ENCODE measurements at places on chromosomes 3 and 15. TPM values are rescaled to one million over a fixed set of nuclear protein-coding genes. Genes with fewer than 3 reads are reported as not detected.

Gene DLL4
- 0.94 TPM for total RNA-seq

Gene ZNF80
- not detected for total RNA-seq

Gene CCDC39
- total RNA-seq = 0.44 TPM

Gene MYL3
- not detected for total RNA-seq

GRCh38 chr3:178895178-178895789 lies 176.3 kb downstream of the ZMAT3 start:
- no peaks in the 10 kb centered on the region for H3K27me3 ChIP-seq
- no peaks in the 10 kb centered on the region for H3K36me3 ChIP-seq
- H3K4me1 ChIP-seq = 0 out of 2 replicates have a peak, but pooled peaks cover 4% of the 10 kb centered on the region

DNA sequence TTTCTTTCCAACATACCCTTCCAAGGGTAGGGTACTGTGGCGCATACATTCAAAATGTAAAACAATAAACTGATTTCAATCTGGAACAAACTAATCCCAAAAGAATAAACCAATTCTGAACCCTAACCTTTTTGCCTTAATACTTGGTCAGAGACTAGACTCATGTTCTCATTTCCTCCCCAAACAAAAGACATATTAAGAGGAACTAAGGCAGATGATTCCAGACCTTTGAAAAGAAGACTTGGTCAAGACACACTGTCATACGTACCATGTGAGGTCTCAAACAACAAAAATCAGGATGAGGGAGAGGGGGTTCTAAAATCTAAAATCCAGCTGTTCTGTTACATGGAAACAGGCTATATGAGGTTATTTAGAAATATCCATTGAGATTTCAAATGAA lies 102.1 kb downstream of the RFTN1 start:
- DNase-seq = no peak
- no peaks in the 10 kb centered on the region for H3K36me3 ChIP-seq
- H3K4me1 ChIP-seq = peaks cover 9% of the 10 kb centered on the region
- no peak overlapping the region for H3K27ac ChIP-seq
- H3K27me3 ChIP-seq = peaks cover 10% of the 10 kb centered on the region

DNA sequence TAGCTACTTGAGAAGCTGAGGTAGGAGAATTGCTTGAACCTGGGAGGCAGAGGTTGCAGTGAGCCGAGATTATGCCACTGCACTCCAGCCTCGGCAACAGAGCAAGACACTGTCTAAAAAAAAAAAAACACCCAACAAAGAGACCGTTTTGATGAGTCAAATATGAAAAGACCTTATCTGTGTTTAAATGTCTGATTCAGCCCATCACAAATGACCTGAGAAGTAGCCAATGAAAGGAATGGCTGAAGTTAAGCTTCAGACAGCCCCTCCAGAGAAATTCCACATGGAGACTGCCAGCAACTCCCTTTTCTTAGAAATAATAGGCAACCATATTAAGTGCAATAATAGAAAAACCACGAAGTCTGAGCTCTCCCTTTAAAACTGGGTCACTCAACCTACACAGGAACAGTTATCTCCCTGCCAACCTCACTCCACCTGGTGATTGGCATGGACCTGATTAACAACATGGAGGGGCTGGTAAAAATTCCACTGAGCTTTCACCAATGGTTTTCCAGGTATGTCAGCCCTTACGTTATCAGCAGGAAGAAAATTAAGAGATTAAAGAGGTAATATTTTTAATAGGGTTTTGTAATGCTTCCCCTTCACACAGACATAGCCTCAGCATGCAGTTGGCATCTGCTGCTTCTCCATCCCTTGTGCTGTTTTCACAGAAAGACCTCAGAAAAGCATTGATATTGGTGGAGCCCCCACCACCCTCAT lies 238.1 kb upstream of the STT3B start:
- no peak overlapping the region for H3K4me3 ChIP-seq
- H3K4me1 ChIP-seq = peaks cover 16% of the 10 kb centered on the region
- H3K27ac ChIP-seq = no peak overlapping the region
- peaks cover 3% of the 10 kb centered on the region for H3K36me3 ChIP-seq

DNA sequence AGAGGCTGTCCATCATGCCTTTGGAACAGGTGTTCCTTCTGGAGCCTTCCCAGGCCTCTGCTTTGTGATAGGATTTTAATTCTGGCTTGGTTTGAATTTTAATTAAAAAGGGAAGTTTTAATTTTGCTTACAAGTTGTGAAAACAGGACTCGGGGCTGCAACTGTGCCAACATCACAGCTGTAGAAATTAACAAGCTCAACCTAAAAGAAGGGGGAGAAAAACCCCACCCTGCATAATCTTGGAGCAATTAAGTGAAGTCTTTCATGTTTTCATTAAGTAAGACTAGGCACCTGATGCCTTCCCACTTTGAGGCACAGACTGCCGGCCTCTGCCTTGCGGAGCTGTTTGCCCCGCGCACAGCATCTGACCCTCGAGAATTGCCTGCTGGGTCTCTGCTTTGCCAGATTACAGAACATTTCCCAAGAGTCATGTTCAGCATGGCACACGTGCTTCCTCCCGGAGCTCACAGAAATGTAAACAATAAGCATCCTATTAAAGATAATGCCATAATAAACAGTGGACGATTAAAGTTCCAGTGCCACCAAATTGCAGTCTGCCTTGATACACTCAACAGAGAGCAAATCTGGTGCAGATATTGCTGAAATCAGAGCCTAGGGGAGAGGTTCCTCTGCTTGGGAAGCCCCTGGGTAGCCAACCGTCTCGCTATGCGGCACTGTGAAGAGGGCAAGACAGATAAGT lies 364.2 kb downstream of the LRTM1 start:
- H3K27me3 ChIP-seq = no peaks in the 10 kb centered on the region
- H3K4me1 ChIP-seq = 0 out of 2 replicates have a peak, but pooled peaks cover 3% of the 10 kb centered on the region
- no peaks in the 10 kb centered on the region for H3K36me3 ChIP-seq

DNA sequence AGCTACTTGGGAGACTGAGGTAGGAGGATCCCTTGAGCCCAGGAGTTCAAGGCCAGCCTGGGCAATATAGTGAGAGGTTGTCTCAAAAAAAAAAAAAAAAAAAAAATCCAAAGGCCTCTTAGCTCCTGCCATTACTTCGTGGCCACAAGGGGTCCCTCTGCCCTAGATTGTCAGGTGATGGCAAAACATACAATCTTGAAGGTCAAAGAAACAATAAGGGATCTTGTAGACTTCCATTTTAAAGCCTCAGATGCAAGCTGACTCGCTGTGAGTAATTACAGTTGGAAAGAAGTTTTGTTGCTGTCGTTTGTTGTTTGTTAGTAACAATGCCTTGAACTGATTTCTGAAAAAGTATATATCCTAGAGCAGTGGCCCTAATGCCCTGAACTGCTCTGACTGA lies 55.9 kb upstream of the PLCL2 start:
- H3K4me1 ChIP-seq = peaks cover 23% of the 10 kb centered on the region
- no peaks in the 10 kb centered on the region for H3K27me3 ChIP-seq
- peaks cover 6% of the 10 kb centered on the region for H3K36me3 ChIP-seq
- DNase-seq = peak; percentile 45

GRCh38 chr15:84983711-84984110 lies 2.1 kb downstream of the PDE8A start:
- H3K27me3 ChIP-seq = peaks cover 42% of the 10 kb centered on the region
- no peak overlapping the region for H3K27ac ChIP-seq
- no peaks in the 10 kb centered on the region for H3K36me3 ChIP-seq
- peak overlapping the region; percentile 80 for H3K4me3 ChIP-seq
- no peak for DNase-seq
- peaks cover 33% of the 10 kb centered on the region for H3K4me1 ChIP-seq

GRCh38 chr3:73734211-73735089 lies 109.7 kb upstream of the PDZRN3 start:
- H3K4me1 ChIP-seq = peaks cover 25% of the 10 kb centered on the region
- H3K27ac ChIP-seq = no peak overlapping the region
- peaks cover 3% of the 10 kb centered on the region for H3K27me3 ChIP-seq

DNA sequence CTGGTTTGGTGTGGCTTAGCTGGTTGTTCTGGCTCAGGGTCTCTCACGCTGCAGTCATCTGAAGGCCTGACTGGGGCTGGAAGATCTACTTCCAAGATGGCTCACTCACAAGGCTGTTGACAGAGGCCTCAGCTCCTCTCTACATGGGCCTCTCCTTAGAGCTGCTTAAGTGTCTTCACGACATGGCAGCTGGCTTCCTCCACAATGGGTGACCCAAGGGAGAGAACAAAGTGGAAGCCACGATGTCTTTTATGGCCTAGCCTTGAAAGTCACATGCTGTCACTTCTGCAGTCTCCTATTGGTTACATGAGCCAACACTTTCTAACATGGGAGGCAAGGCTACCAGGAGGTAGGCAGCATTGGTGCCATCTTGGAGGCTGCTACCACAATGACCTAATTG lies 13.4 kb upstream of the PDE8A start:
- peaks cover 11% of the 10 kb centered on the region for H3K36me3 ChIP-seq
- H3K4me3 ChIP-seq = no peak overlapping the region
- H3K4me1 ChIP-seq = peaks cover 7% of the 10 kb centered on the region
- DNase-seq = no peak
- H3K27ac ChIP-seq = no peak overlapping the region

DNA sequence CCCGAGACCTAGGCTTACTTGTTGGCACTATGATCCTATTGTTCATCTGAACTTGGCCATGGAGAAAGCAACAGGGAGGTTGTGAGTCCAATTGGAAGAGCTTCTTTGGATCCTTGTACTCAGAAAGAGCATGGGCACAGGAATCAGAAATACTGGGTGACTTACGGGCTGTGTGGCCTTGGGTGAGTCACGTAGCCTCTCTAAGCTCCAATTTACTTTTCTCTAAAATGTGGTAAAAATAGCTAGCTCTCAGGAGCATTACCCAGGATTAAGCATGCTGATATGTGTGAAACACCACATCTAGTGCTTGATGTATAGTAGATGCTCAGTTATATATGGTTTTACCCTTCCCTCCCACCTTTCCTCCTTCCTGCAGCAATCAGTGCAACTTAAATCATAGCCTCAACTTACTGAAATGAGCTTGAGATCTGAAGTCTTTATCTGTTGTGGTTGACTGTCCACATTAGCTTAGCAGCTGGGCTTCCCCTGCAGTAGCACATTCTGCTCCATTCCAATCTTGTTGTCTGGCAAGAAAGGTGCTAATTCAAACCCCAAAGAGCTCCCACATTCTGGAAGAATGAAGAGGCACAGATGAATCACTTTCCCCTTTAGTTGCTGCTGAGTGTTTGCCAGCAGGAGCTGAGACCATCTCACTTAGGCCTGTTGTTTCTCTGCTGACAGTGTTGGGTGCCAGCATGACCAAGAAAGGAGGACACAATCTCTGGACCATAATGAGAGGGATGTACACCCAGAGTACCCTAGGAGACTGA lies 299.1 kb upstream of the TRIM42 start:
- no peak overlapping the region for H3K4me3 ChIP-seq
- H3K27me3 ChIP-seq = no peaks in the 10 kb centered on the region
- no peak overlapping the region for H3K27ac ChIP-seq

- no peak overlapping the region for H3K27ac ChIP-seq
- no peak for DNase-seq
- peaks cover 4% of the 10 kb centered on the region for H3K27me3 ChIP-seq
- H3K4me3 ChIP-seq = no peak overlapping the region
- H3K36me3 ChIP-seq = no peaks in the 10 kb centered on the region
These were observed 18.9 kb downstream of the PRR23A start for GRCh38 chr3:138987181-138987580.

GRCh38 chr15:58269455-58270414 lies 131.6 kb downstream of the AQP9 start:
- peaks cover 14% of the 10 kb centered on the region for H3K36me3 ChIP-seq
- peaks cover 10% of the 10 kb centered on the region for H3K4me1 ChIP-seq
- peak; percentile 44 for DNase-seq
- H3K4me3 ChIP-seq = no peak overlapping the region

- no peaks in the 10 kb centered on the region for H3K36me3 ChIP-seq
- peaks cover 2% of the 10 kb centered on the region for H3K4me1 ChIP-seq
- no peak for DNase-seq
- no peaks in the 10 kb centered on the region for H3K27me3 ChIP-seq
- no peak overlapping the region for H3K4me3 ChIP-seq
These were observed 42.0 kb upstream of the CFAP161 start for GRCh38 chr15:81091889-81092558.

DNA sequence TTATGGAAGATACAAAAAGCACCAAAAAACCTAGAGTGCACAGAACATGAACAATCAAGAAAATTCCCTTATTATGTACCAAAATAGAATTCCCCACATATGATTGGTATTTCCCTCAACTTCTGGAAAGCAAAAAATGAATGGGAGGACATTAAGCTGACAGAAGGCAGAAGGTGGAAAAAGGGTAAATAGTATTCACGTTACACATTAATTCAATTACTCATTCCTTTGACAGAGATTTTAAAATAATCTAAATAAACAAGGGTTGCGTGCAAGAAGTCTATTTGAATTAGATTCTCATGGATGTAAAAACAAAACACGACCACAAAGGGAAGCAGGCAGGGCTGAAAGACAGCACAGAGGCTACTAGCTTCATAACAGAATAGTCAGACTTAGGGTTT lies 260.5 kb upstream of the ZPLD1 start:
- no peak overlapping the region for H3K4me3 ChIP-seq
- no peak overlapping the region for H3K27ac ChIP-seq
- H3K27me3 ChIP-seq = no peaks in the 10 kb centered on the region
- DNase-seq = no peak

- H3K27me3 ChIP-seq = no peaks in the 10 kb centered on the region
- H3K27ac ChIP-seq = no peak overlapping the region
These were observed 247.1 kb upstream of the LMCD1 start for GRCh38 chr3:8254489-8254888.
